Heart left ventricle (tissue), 16 donors: ENCODE measurements at places on chromosomes 16 and 17. TPM values are rescaled to one million over a fixed set of nuclear protein-coding genes. Genes with fewer than 3 reads are reported as not detected.

The JPH3 gene
- not detected for total RNA-seq

DNA sequence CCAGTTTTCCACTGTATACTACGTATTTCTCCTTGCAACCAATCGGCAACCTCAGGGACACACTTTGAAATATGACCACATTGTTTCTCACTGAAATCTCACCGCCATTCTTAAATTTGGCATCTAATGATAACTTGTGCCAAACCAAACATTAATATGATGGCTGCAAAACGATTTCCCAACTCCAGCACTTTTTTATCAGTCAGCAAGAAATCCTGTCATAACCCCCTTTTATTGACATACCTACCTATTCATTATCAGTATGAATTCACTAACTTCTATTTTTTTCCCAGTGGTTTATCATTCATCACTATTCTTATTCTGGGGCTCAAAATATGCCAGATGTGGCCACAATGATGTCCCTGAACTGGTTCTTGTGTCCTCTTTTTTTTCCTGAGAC lies 15.8 kb downstream of the MBTD1 start:
- H3K4me1 ChIP-seq, result no peaks in the 10 kb centered on the region
- no peaks in the 10 kb centered on the region for H3K27me3 ChIP-seq
- H3K36me3 ChIP-seq, result no peaks in the 10 kb centered on the region
- DNase-seq, result no peak
- H3K27ac ChIP-seq, result no peak overlapping the region

GRCh38 chr16:82947698-82948097 lies 320.9 kb downstream of the CDH13 start:
- peaks cover 7% of the 10 kb centered on the region for H3K4me1 ChIP-seq
- H3K36me3 ChIP-seq, result no peaks in the 10 kb centered on the region
- H3K27me3 ChIP-seq, result no peaks in the 10 kb centered on the region
- DNase-seq, result no peak
- H3K27ac ChIP-seq, result no peak overlapping the region

GRCh38 chr17:70028397-70028796 lies 46.6 kb upstream of the KCNJ16 start:
- no peak overlapping the region for H3K27ac ChIP-seq
- H3K4me3 ChIP-seq, result no peak overlapping the region

GRCh38 chr17:50257676-50258224 lies 16.5 kb upstream of the TMEM92 start:
- H3K27me3 ChIP-seq, result no peaks in the 10 kb centered on the region
- no peak overlapping the region for H3K27ac ChIP-seq
- no peak for DNase-seq
- H3K4me1 ChIP-seq, result no peaks in the 10 kb centered on the region
- no peaks in the 10 kb centered on the region for H3K36me3 ChIP-seq

DNA sequence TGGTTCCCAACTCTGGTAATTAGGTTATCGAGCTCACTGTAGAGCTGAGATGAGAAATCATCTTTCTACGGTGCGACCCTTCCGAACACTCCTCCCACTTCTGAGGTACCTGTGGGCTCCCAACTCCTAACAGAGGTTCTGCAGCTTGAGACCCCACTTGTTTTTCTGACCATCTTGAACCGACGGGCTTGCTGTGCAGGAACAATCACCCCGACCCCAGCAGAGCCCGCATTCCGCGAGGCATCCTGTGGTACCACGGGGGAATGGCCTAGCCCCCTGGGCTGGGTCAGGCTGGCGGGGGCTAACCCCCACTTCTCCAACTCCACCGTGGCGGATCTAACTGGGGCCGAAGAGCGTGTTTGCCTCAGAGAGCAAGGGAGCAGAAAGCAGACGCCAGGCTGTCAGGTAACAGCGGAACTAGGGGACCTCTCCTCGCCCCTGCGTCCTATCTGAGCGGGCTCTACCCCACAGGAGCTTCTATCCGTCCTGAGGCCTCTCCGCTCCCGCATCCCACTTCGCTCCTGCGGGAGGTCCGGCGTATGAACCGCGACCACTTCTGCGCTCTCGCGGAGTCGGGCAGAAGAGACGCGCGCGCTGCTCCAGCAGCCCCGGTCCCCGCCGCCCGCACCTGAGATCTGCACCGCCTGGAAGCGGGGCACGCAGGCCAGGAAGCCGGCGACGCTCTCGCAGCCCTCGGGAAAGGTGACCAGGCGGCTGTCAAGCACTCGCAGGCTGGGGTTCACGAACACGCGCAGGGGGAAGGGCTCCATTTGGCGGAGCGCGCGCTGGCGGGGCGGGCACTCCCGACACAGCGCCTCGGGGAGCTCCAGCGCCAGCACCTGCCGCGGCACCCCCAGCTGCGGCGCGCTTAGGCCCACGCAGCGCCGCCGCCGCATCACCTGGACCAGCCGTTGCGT lies 761 bp downstream of the PDF start:
- peaks cover 42% of the 10 kb centered on the region for H3K4me1 ChIP-seq
- peak overlapping the region; percentile 81 for H3K27ac ChIP-seq
- no peak for DNase-seq
- H3K36me3 ChIP-seq, result peaks cover 20% of the 10 kb centered on the region

DNA sequence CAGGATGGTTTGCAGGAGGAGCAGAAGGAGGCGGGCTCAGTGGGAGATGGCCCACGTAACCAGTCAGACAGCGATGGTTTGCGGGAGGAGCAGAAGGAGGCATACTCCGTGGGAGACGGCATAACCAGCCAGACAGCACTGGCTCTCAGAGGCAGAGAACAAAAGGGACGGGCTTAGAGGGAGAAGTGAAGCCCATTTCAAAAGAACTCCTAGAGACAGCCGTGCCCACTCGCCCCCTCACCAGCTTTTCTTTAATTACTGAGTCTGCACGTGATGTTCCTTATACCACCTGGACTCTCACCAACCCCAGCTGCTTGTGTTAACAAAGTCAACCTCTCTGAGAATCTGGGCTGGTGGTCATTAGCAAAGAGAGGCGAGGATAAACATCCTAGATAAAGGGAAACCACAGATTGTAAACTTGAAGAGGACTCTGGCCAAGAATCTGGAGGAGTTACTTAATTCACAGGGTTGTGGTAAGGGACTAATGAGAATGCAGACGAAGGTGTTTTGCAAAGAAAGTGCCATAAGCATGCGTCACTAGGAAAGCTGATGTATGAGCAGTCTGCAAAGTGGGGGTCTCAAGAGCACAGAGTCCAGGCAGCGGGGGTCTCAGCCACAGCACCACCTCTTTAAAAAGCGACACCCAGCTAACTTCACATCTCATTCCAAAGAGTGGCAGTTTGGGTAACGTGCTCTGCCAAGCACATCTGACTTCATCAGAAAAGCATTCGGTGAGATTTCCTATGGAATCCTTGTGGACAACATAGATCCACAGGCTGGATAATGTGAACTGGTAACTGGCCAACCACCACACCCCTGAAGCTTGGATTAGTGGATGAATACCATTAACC lies 51.7 kb downstream of the NXN start:
- peaks cover 8% of the 10 kb centered on the region for H3K4me1 ChIP-seq
- no peak for DNase-seq
- H3K36me3 ChIP-seq, result no peaks in the 10 kb centered on the region
- H3K4me3 ChIP-seq, result no peak overlapping the region
- H3K27me3 ChIP-seq, result no peaks in the 10 kb centered on the region

GRCh38 chr16:10988879-10989278 lies 44.5 kb downstream of the CLEC16A start:
- no peak overlapping the region for H3K4me3 ChIP-seq
- H3K27ac ChIP-seq, result no peak overlapping the region
- peaks cover 12% of the 10 kb centered on the region for H3K4me1 ChIP-seq
- H3K27me3 ChIP-seq, result no peaks in the 10 kb centered on the region

DNA sequence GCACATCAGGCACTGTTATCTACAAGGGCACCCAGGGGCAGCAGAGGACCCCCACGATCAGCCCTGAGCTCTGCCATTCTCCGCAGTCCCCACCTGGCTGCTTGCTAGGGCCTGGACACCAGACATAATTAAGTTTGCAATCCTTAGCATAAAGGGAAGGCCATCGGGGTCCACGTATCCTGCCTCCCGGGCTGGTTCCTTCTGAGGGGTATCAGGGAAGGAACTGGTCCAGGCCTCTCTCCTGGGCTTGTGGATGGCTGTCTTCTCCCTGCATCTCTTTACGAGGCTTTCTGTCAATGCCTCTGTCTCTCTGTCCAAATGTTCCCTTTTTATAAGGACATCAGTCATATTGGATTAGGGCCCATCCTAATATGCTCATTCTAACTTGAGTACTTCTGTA lies 77.8 kb downstream of the CYLD start:
- no peak overlapping the region for H3K4me3 ChIP-seq
- no peak for DNase-seq
- no peak overlapping the region for H3K27ac ChIP-seq
- no peaks in the 10 kb centered on the region for H3K36me3 ChIP-seq
- peaks cover 5% of the 10 kb centered on the region for H3K27me3 ChIP-seq
- no peaks in the 10 kb centered on the region for H3K4me1 ChIP-seq
